Stimulated activated CD4-positive, alpha-beta T cell treated with anti-CD3 and anti-CD28 coated beads, TNF-alpha, amount 100 ng/mL, for 24 hours (primary cell): ENCODE measurements at places on chromosomes 4 and X.

- DNase-seq = no peak
Measured at GRCh38 chr4:98612318-98613250, 45.8 kb downstream of the TSPAN5 start.

DNA sequence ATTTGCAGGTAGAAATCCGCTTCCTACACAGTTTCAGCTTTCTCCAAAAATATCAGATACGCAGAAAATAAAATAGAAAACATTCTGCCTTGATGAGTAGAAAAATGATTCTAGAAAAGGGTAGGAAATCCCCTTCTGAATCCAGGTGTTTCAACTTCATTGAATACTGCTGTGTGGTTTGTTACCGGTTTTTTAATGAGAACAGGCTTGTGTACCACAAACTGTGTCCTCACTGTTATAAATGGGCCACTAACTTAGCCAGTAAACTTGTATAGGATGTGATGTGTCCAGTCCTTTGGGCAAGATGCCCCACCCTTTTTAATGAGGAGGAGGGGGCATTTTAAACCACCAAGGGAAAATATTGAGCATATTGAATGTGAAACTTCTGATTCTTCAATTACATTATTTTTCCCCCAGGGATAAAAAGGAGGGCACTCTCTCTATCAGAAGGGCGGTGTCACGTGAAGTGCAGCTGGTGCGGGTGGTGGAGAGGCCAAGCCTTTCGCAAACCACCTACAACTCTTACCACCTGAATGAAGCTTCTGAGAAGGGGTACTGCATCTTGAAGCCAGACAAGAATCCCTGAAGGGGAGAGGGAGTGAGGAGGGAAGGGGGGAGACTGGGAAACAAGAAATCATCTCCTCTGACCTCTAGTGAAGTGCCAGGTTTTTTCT is 4.5 kb downstream of the CXXC4 start:
- DNase-seq = no peak

DNA sequence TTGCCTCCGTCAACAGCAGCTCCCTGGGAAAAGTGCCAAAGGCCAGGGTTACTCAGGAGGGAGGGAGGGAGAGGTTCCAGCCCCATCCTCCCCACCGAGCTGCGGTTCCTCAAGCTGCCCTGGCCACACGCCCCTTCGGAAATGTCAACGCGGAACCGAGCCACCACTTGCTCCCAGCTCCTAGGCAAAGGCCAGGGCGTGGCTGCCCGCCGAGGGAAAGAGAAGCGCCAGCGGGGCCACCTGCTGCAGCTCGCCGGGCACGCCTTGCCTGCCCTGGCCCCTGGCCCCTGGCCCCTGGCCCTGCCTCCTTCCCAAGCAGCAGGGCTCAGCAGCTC is 15.3 kb downstream of the SLC6A8 start:
- no peak for DNase-seq

GRCh38 chrX:6067600-6067999 is 161.1 kb downstream of the NLGN4X start:
- DNase-seq = no peak

- DNase-seq = no peak
Measured at GRCh38 chrX:129523079-129523911, at the start of gene SMARCA1. Gene SMARCA1, minus strand, starts transcription at chrX:129523490. Its CDS starts 120 bp downstream, at chrX:129523370.

GRCh38 chr4:37517326-37517725 is 168.8 kb downstream of the RELL1 start:
- no peak for DNase-seq

GRCh38 chr4:113106108-113106507 is 56.7 kb downstream of the ANK2 start:
- no peak for DNase-seq

- DNase-seq = no peak
Measured at GRCh38 chrX:23784470-23785331, 1.7 kb downstream of the SAT1 start.

DNA sequence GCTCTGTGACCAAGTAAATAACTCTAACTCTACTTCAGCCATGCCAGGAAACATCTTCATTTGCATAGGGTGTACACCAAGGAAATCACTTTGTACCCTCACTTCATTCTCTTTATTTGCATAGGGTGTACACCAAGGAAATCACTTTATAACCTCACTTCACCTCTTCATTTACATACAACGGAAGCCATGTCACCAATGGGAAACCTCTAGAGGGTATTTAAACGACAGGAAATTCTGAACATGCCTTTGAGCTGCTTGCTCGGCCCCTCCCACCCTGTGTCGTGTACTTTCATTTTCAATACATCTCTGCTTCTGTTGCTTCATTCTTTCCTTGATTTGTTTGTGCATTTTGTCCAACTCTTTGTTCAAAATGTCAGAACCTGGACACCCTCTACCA is 848.1 kb upstream of the FRG1 start:
- DNase-seq = no peak

DNA sequence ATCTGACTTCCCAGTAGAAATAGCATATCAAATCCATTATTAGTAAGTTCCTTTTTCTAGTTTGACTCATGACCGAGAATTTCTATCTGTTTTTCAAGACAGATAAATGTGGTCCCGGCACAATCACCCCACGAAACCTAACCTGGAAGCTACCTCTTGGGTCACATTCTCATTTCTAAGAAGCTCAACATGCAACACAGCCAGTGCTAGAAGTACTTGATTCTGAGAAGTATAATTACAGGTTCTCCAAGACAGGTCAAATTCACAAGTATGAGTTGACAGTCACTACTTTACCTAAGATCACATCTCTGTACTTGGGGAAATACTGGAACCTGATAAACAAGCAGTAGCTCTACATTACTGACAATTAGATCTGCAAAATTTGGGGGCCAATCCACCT is 54.0 kb upstream of the PLAC1 start:
- no peak for DNase-seq
